ENCODE measurements at places on chromosomes 1 and 21. TPM values are rescaled to one million over a fixed set of nuclear protein-coding genes. Genes with fewer than 3 reads are reported as not detected.

SHISA4 gene
- 9.8 TPM for total RNA-seq

SPATA46 gene
- not detected for total RNA-seq

TIE1 gene
- 1.7 TPM for total RNA-seq

TRIM46 gene
- 6.3 TPM for total RNA-seq

ZMYM1 gene
- total RNA-seq = 24.1 TPM

KCNQ4 gene
- total RNA-seq = 0.79 TPM

AQP10 gene
- total RNA-seq = 1.00 TPM

KRTAP19-1 gene
- total RNA-seq = not detected

DNA sequence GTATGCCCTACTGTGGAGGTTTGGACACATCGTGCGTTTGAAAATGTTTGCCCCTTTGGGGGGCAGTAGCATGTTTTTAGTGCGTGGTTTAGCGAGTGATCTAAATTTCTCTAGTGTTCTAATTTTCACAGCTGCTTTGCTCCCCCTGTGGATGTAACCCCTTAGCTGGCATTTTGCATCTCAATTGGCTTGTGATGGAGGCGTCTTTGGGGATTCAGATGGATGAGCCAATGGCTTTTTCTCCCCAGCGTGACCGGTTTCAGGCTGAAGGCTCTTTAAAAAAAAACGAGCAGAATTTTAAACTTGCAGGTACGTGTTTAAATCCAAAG, 836 bp downstream of the CDC7 start:
- no peaks in the 10 kb centered on the region for H3K36me3 ChIP-seq
- peaks cover 16% of the 10 kb centered on the region for H3K4me1 ChIP-seq
- H3K4me3 ChIP-seq = no peak overlapping the region
- no peaks in the 10 kb centered on the region for H3K27me3 ChIP-seq
- no peak for DNase-seq
- H3K27ac ChIP-seq = no peak overlapping the region

DNA sequence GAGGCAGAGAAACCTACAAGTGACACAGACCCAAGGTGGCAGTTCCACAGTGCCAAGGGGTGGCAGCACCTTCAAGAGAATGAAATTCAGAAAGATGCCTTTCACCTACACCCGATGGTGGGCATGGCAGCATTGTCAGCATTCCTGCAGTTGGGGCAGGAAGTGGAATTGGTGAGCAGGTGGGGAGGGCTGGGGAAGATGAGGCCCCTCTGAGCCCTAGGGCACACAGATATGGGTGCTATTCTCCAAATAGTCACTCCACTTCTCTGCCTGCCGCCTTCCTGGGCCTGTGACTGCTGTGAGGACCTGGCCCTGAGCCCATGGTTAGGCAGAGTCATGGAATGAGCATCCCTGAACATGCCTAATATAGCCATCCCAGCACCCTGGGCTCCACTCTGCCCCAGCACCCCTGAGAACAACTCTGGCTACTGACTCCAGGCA, 8.3 kb downstream of the SHISA4 start:
- no peaks in the 10 kb centered on the region for H3K27me3 ChIP-seq
- peaks cover 3% of the 10 kb centered on the region for H3K36me3 ChIP-seq
- DNase-seq = no peak
- peaks cover 14% of the 10 kb centered on the region for H3K4me1 ChIP-seq
- no peak overlapping the region for H3K4me3 ChIP-seq

GRCh38 chr1:156241311-156241811, 623 bp upstream of the BGLAP start:
- H3K27ac ChIP-seq = no peak overlapping the region
- H3K36me3 ChIP-seq = peaks cover 16% of the 10 kb centered on the region
- no peaks in the 10 kb centered on the region for H3K4me1 ChIP-seq
- H3K27me3 ChIP-seq = no peaks in the 10 kb centered on the region
- H3K4me3 ChIP-seq = no peak overlapping the region
- no peak for DNase-seq

DNA sequence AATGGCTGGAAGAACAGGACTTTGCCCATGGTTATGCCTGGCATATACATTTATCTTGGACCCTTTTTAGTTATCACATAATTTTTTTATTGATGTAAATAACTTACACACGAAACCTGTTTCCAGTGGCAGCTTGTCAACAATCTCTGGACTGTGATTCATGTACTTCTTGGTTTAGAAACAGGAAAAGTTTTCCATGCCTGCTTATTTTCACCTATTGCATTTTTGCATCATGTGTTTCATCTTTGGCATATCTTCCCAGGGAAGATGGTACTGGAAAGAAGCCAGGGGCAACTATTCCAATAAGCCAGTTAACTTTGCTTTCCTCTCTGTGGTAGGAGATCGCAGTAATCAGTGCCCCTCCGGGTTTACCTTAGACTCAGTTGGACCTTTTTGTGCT, 210.3 kb downstream of the TPR start:
- H3K27me3 ChIP-seq = no peaks in the 10 kb centered on the region
- no peak overlapping the region for H3K4me3 ChIP-seq
- DNase-seq = no peak
- no peak overlapping the region for H3K27ac ChIP-seq

- no peak overlapping the region for H3K27ac ChIP-seq
- no peak overlapping the region for H3K4me3 ChIP-seq
- peaks cover 4% of the 10 kb centered on the region for H3K27me3 ChIP-seq
- no peak for DNase-seq
- H3K4me1 ChIP-seq = no peaks in the 10 kb centered on the region
- no peaks in the 10 kb centered on the region for H3K36me3 ChIP-seq
Observed at GRCh38 chr1:70856201-70856600, 191.4 kb downstream of the PTGER3 start.

GRCh38 chr1:51953079-51953478, 37.4 kb downstream of the RAB3B start:
- no peak overlapping the region for H3K4me3 ChIP-seq
- H3K4me1 ChIP-seq = no peaks in the 10 kb centered on the region
- no peak overlapping the region for H3K27ac ChIP-seq
- DNase-seq = no peak

- H3K27ac ChIP-seq = no peak overlapping the region
- peaks cover 25% of the 10 kb centered on the region for H3K4me1 ChIP-seq
- H3K4me3 ChIP-seq = no peak overlapping the region
- H3K36me3 ChIP-seq = no peaks in the 10 kb centered on the region
- H3K27me3 ChIP-seq = no peaks in the 10 kb centered on the region
- DNase-seq = no peak
Observed at GRCh38 chr1:229251185-229251584, 19.7 kb upstream of the RAB4A start.

GRCh38 chr1:75615613-75616435, 4.9 kb upstream of the SLC44A5 start:
- H3K4me3 ChIP-seq = peak overlapping the region; percentile 69
- H3K4me1 ChIP-seq = peaks cover 17% of the 10 kb centered on the region
- peak; percentile 74 for DNase-seq
- H3K36me3 ChIP-seq = no peaks in the 10 kb centered on the region
- no peak overlapping the region for H3K27ac ChIP-seq

DNA sequence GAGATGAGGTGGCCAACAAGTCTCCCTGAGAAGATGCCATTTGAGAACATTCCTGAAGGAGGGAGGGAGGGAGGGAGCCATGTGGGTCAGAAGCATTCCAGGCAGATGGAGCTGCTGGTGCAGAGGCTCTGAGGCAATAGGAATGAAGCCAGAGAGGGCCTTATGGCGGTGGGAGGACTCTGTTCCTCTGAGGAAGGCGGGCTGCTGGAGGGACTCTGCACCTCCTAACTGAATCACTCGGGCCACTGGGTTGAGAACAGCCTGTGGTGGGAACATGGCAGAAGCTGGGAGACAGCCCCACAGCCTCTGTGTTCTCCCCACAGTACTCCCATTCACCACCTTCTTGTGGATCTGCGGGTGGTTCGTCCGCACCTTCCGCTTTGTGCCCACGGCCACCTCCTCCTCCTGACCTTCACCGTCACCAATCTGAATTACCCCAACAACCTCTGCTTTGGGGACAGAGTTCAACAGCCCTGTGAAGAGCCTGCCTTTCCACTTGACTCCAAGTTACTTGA, 2.4 kb upstream of the TMEM125 start:
- peaks cover 33% of the 10 kb centered on the region for H3K4me1 ChIP-seq
- no peak overlapping the region for H3K27ac ChIP-seq
- no peak for DNase-seq

GRCh38 chr1:225857256-225857655, 24.9 kb downstream of the TMEM63A start:
- H3K4me1 ChIP-seq = no peaks in the 10 kb centered on the region
- H3K4me3 ChIP-seq = no peak overlapping the region

- H3K36me3 ChIP-seq = no peaks in the 10 kb centered on the region
- DNase-seq = no peak
- no peak overlapping the region for H3K4me3 ChIP-seq
- no peak overlapping the region for H3K27ac ChIP-seq
- H3K4me1 ChIP-seq = no peaks in the 10 kb centered on the region
Observed at GRCh38 chr1:37055631-37056030, 21.3 kb upstream of the GRIK3 start.

GRCh38 chr1:81600878-81601622, 199.7 kb upstream of the ADGRL2 start:
- H3K4me1 ChIP-seq = peaks cover 23% of the 10 kb centered on the region
- H3K27ac ChIP-seq = no peak overlapping the region
- no peaks in the 10 kb centered on the region for H3K27me3 ChIP-seq

GRCh38 chr1:167431261-167431908, 86.9 kb downstream of the CD247 start:
- H3K27me3 ChIP-seq = peaks cover 11% of the 10 kb centered on the region
- DNase-seq = no peak
- no peak overlapping the region for H3K27ac ChIP-seq
- H3K4me1 ChIP-seq = peaks cover 6% of the 10 kb centered on the region
- no peak overlapping the region for H3K4me3 ChIP-seq
- no peaks in the 10 kb centered on the region for H3K36me3 ChIP-seq

DNA sequence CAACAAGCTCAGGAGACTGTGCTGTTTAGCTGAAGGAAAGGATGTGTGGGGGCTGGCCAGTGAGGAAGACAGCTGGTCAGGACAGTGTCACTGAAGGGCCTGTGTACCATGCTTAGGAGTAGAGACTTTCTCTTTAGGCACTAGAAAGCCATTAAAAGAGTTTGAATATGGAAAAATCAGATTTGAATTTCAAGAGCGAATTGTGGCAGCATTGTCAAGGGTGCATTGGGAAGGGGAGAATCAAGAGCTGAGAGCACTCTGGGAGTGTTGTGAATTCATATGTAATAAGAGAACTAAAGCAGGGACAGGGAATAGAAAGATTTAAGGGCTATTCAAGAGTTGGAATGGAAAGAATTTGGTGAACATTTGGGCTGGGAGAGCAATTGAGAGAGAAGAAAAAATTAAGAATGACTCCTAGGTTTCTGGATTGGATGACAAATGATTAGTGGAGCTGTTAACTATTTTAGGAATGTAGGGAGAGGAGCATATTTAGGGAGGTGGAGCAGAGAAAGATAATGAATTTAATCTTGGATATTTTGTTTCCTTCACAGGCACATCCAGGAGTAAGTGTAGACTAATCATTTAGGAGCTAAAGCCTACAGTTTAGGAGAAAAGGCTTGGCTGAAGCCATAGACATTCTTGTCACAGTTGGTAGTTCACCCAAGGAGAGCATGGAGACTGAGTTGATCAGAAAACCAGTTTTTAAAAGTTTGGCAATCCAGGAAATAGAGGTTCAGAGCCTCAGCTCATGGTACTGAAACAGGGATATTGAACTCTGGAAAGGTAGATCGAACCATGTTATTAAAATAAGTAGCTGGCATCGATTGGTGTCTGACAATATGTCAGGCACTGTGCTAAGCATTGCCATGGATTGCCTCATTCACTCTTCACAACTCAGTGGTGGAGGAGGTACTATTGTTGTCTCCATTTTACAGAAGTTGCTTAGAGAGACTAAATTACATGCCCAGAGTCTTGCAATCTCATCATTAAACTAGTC, 23.1 kb upstream of the TOR3A start:
- H3K4me3 ChIP-seq = no peak overlapping the region
- peaks cover 49% of the 10 kb centered on the region for H3K36me3 ChIP-seq
- H3K27ac ChIP-seq = peak overlapping the region; percentile 64
- H3K27me3 ChIP-seq = no peaks in the 10 kb centered on the region
- H3K4me1 ChIP-seq = peaks cover 18% of the 10 kb centered on the region
- no peak for DNase-seq

DNA sequence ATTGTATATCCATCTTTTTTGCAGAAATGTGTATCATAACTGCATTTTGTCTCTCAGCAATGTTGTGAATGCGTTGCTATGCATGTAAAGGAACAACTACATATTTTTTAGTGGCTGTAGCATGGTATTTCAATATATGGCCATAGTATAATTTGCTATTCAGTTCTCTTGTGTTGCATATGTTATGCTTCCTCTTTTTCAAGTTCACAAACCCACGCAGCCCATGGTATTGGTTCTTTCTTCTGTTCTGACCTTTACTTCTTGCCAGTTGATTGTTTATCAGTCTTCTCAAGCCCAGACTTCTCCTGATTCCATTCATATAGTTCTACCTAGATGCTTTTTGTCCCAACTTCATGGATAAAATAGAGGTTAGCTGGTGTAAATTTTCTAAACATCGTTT, 6.1 kb downstream of the SLC22A15 start:
- H3K4me3 ChIP-seq = no peak overlapping the region
- no peaks in the 10 kb centered on the region for H3K27me3 ChIP-seq
- H3K36me3 ChIP-seq = peaks cover 2% of the 10 kb centered on the region
- H3K4me1 ChIP-seq = peaks cover 3% of the 10 kb centered on the region
- no peak for DNase-seq

DNA sequence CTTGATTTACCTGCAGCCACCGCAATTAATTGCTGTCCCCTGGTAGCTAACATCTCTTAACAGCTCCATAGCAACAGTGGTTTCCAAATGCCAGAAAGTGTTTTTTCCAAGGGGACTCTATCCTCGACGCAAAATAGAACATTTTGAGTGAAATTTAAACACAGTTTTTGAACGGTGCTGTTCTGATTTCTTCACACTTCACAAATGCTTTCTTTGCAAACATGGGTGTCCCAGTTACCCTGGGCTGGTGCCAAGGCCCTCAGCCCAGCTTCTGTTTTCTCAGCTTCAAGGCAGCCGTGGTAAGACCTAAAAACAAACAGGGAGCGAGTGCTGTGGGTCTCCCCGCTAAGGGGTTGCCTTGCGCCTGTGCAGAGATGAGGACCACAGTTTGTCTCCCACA, 147.3 kb upstream of the VAMP3 start:
- H3K36me3 ChIP-seq = no peaks in the 10 kb centered on the region
- no peaks in the 10 kb centered on the region for H3K4me1 ChIP-seq
- peaks cover 60% of the 10 kb centered on the region for H3K27me3 ChIP-seq
- no peak overlapping the region for H3K27ac ChIP-seq

DNA sequence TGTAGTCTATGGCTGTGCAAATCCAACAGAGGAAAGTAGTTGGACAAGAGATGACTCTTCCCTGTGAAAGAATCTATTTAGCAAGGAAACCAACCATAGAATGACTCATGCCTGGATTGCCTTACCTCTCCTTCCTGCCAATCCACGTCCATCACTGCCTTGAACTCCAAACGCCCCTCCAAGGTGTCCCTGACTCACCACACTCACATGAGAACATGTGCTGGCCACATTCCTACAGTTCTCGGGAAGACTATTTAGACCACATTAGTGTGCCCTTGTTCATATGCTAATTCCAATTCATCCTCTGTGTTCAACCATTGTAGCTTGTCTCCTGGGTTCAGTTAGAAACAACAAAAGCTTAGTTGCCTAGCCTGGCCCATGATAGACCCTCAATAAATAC, 157.3 kb downstream of the SLC30A10 start:
- H3K27ac ChIP-seq = no peak overlapping the region
- no peaks in the 10 kb centered on the region for H3K36me3 ChIP-seq
- no peaks in the 10 kb centered on the region for H3K4me1 ChIP-seq
- no peak overlapping the region for H3K4me3 ChIP-seq
- H3K27me3 ChIP-seq = no peaks in the 10 kb centered on the region
- DNase-seq = no peak

- H3K4me1 ChIP-seq = no peaks in the 10 kb centered on the region
- H3K27ac ChIP-seq = no peak overlapping the region
- no peak for DNase-seq
- peaks cover 17% of the 10 kb centered on the region for H3K27me3 ChIP-seq
- no peaks in the 10 kb centered on the region for H3K36me3 ChIP-seq
- no peak overlapping the region for H3K4me3 ChIP-seq
Observed at GRCh38 chr1:78339490-78339889, 151.3 kb upstream of the PTGFR start.
